ENCODE measurements at places on chromosomes 6 and 20.

GRCh38 chr20:11217326-11218172, 543.8 kb upstream of the JAG1 start:
- no peak for DNase-seq

DNA sequence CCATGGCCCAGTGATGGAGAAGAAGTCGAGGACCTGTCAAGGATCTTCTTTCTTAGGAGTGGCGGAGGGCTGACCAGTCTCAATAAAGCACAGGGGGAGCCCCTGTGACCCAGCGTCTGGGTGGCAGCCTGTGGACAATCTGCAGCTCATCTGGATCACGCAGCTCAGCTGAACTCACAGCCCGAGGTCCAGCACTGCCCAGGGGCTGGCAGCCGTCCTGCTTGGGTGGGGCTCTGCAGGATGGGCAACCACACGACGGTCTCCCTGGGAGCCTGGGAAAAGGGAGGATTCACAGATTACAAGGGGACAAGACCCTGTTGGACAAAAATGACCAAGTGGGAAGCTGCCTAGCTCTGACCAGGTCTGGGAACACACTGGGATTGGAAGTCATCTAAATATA, 110.8 kb downstream of the MYLK4 start:
- no peak for DNase-seq

GRCh38 chr6:3455147-3455568, 1.7 kb downstream of the SLC22A23 start:
- DNase-seq: no peak

- no peak for DNase-seq
Observed at GRCh38 chr6:105676857-105677256, 274.0 kb upstream of the PREP start.

DNA sequence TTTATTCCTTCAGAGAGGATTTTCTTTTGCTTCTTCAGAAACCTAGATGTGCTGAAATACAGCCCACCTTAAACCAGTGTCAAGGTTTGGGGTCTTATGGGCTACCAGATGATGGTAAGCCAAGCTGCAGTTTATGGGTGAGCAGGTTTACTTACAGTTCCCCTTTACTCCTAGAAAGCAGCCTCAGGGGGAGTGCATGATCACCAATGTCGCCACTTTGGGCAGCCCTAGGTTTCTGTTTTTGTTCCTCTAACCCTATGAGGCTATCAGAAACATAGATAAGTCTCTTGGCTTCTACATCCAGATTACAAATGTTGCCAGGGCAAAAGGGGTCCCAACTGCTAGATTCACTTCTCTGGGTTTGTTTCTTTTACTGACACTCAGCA, 67.2 kb downstream of the TRIM27 start:
- no peak for DNase-seq

GRCh38 chr20:12598894-12599293, 409.9 kb upstream of the SPTLC3 start:
- DNase-seq: no peak

GRCh38 chr6:13079096-13079723, 249.1 kb downstream of the TBC1D7 start:
- DNase-seq: no peak

- DNase-seq: no peak
Observed at GRCh38 chr20:60491051-60491581, 532.9 kb downstream of the CDH26 start.

DNA sequence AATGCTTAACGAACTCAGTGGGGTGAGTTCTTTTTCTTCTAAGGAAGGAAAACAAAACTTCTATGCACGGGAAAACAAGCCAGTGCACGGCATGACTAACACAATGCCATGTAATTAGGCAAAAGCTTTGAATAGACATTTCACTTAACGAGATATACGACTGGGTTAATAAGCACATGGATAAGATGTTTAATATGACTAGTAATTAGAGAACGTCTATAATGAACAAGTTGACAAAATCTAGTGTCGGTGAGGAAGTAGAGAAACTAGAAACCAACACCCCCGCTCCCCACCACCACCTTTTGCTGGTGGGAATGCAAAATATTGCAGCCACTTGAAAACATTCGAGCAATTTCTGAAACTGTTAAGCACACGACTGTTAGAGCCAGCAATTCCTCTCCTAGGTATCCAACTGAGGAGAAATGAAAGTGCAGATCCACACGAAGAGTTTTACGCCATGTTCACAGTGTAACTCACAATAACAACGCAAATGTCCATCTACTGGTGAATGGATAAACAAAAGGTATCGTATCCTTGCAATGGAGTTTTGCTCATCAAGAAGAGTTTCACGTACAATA, 644.9 kb upstream of the AGPAT4 start:
- no peak for DNase-seq

DNA sequence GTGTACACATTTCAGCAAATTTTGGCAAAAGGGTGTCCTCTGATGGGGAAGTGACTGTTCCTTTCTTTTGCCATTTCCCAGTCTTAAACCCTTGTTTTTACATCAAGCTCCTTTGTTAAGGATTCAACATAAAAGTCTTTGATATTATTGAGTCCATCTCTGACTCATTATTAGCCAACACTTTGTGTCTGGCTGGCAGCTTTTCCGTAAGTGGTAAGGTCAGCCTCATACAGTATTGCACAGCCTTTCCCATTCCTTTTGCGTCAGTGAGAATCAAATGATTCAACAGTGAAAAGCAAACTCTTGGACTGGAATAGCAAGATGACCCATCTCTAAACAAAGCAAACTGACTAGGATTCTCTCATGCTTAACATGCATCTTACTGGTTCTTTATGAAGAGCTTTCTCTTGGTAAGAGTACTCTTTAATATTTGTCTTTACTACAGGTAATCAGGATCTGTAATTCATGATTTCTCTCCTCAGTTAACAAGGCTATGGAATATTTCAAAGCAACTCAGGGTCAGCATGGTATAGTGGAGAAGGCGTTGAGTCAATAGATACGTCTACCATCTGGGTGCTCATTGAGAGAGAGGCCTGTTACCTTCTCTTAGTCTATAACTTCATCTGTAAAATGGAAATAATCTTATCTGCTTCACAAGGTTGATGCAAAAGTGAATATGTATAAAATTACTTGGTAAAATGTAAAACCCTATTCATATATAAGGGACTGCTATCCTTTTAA, 183.6 kb downstream of the PRL start:
- DNase-seq: no peak

DNA sequence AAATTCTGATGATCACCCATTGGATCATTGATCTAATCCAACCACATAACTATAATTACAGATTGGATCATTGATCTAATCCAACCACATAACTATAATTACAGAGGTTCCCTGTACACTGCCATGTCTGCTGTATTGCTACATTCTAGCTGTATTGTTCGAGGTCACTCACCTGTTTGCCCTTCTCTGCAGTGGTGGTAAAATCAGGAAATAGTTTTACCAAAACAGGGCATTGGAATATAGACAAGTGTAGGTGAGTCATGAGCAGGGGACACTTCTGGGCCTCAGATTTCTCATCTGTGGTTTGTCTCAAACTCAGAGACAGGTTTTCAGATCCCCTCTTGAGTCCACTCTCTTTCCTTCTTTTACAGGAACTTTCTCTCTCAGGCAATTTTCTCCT, 9.0 kb upstream of the AFDN start:
- no peak for DNase-seq

DNA sequence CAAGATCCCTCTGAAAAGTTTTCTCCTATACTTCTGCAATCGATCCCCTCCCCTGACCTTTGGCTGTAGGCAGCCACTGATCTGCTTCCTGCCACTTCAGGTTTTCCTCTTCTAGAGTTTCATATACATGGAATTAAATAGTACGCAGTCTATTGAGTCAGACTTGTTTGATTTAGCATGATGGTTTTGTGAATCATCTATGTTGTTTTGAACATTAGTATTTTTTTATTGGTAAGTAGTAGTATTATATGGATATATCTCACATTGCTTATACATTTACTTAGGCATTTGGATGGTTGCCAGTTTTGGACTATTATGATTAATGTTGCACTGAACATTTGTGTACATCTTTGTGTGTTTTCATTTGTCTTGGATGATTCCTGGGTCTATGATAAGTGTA, 518.0 kb downstream of the CD109 start:
- no peak for DNase-seq

DNA sequence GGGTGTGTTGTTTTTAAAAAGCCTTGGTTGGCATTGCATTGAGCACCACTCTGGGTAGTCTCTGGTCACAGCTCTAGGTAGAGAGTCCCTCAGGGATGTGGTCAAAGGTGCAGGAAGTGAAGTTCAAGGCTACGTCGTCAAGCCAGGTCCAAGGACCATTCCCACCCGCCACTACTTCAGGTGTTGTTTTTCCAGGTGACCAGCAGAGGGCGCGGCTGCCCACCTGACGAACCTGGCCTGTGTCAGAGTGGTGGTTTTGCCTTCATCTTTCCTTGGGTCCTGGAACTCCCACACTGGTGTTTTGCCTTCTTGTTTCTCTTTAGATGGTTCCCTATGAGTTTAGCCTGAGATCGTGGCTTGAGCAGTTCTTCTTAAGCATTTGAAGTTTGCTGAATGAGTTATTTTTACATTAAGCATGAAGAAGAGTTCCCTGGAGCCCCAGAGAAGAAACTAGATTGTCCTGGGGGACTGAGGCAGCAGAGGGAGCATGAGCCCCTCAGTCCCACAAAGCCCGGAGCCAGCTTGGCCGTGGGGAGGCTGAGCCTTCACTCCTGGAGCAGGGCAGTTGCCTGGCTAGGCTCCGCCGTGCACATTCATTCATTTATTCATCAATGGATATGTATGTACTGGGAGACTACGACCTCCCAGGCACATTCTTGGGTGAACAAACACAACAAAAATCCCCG, 5.6 kb upstream of the PHACTR3 start:
- no peak for DNase-seq

DNA sequence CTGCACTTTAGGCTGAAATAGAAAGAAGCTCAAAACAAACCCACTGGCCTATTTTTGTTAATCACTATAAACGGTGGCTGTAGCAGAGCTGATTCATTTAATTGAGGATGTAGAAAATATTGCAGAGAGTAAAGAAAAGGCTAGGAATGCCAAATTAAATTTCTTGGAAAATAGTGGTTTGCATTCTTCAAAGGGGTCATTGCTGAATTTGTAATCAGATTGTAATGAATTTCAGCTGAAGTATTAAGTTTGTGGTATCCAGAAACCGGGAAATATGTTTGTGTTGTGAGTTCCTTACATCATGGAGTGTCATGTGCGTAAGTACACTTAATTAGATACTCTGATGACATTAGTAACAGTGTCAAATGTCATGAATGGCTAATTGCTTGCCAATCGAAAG, 203.0 kb downstream of the SAMD5 start:
- DNase-seq: no peak
